GM23338 (cell line): ENCODE measurements at places on chromosomes 12 and 14.

DNA sequence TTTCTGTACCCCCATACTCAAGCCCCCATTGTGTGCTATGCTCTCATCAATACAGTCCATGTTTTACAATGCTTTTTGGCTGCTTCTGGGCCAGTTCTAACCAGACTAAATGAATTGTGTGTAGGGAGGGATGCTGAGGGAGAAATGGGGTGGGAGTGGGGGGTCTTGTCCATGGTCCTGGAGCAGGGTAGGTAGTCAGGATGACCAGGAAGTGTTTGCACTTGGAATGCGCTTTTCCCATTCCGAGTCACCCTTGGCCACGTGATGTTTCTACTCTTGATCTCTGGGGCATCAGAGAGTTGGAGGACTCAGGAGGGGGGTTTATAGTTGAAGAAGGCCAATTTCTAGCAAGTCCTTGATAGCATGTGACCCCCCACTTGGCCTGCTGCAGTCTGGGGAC, 1.2 kb upstream of the SMIM41 start:
- DNase-seq: peak; percentile 22

GRCh38 chr12:32702946-32703345, 23.8 kb downstream of the DNM1L start:
- DNase-seq: no peak

GRCh38 chr14:67725171-67725570, 23.5 kb downstream of the RDH12 start:
- DNase-seq: no peak

DNA sequence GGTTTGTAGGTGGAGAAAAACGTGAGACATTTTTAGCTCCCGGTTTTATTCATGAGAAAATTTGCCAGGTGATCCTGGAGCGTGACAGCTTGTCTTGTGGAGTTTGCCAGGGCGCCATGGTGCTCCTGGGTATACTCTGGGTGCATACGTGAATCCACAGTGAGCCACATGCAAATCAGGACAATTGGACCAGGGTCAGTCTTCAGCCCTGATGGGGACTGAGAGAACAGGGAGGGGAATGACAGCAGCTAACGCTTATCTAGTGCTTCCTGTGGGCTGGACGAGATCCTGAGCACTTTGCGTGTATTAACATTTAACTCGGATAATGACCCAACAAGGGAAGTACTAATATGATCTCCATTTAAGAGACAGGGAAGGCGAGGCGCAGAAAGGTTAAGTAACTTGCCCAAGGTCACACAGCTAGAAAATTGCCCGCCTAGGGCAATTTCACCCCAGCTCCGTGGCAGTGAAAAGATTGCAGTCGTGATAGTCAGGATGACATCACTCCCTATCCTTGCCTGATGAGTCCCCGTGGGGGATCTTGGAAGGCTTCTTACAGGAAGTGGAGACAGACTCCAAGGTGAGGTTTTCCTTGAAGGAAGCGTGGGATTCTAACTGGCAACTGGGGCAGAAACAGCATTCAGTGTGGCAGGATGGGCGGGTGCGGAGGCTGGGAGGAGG, 118.4 kb upstream of the NCOR2 start:
- DNase-seq: no peak

- no peak for DNase-seq
Observed at GRCh38 chr12:31393004-31393550, 67.1 kb upstream of the SINHCAF start.

GRCh38 chr12:97685360-97685759, 222.8 kb downstream of the RMST start:
- no peak for DNase-seq

DNA sequence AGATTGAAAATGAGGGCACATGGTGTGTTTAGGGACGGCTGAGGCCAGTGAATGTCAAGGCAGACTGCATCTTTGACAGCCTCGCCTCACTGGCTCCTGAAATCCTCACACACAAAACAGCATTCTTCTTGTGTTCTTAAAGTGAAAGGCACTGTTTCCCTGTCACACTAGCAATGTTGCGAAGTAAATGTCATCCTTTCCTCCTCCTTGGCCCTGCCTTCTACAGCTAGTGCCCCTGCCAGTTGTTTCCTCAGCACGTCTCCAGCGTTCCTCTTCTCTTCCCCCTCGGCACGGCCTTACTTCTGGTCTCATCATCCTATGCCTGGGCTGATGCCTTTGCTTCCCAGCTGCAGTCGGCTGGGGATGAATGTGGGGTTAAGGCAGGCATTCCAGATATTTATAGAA, 129.4 kb upstream of the DNM1L start:
- DNase-seq: peak; percentile 24

DNA sequence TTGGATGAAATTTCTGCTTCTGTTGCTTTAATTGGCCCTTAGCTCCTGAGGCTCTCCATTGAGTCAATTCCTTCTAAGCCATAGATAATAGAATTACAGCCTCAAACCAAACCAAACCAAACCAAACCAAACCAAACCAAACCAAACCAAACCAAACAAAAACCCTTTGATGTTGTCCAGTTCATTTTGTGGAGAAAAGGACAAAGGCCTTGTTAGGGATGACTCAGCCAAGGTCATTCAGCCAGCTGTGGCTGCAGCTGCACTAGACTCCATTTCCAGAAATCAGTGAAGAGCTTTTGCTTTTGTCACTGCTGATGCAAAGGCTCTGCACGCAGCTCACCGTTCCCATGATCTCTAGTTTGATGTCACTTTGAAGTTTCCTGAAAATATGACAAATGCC, 82.2 kb upstream of the RMST start:
- no peak for DNase-seq

DNA sequence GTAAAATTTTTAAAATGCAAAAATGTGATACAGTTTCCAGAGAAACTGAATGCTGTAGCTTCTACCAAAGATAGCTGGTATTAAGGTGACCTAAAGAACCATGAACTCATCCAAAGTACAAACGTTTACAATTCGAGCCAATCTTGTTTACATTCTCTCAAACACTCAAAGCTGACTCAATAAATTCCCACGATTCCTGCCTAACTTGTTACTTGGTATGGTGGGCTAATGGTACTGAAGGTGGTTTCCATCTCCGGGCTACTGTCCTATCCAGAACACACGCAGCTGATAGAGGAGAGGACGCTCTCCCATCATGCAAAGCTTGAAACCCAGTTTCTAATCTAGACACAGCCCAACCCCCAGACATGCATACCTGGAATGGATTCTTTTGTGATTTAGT, 31.5 kb downstream of the RAD9B start:
- DNase-seq: peak; percentile 17

GRCh38 chr12:84507956-84508850, 404.4 kb downstream of the SLC6A15 start:
- DNase-seq: peak; percentile 56
